Glomerular endothelial cell (primary cell): ENCODE measurements at places on chromosomes 11 and 22. TPM values are rescaled to one million over a fixed set of nuclear protein-coding genes. Genes with fewer than 3 reads are reported as not detected.

Gene TRIM51
- total RNA-seq, result not detected in 2 replicates

Gene FAT3
- 0.97 and 3.3 TPM in 2 replicates for total RNA-seq

Gene MS4A6A
- total RNA-seq, result 2.9 and 7.5 TPM in 2 replicates

Gene SNX19
- total RNA-seq, result 57.4 and 82.1 TPM in 2 replicates

Gene MYH9
- total RNA-seq, result 1,563 and 2,110 TPM in 2 replicates

Gene IGF2
- 8.8 and 50.6 TPM in 2 replicates for total RNA-seq

Gene OR2AG2
- total RNA-seq, result 0.15 and 0.18 TPM in 2 replicates

Gene MIOX
- not detected in 2 replicates for total RNA-seq

Gene GP1BB
- 0.78 and 8.8 TPM in 2 replicates for total RNA-seq

Gene NPAS4
- total RNA-seq, result not detected in 2 replicates

Gene EML3
- 33.2 and 83.2 TPM in 2 replicates for total RNA-seq

Gene TBX10
- not detected in 2 replicates for total RNA-seq

Gene RASSF10
- 0.23 and 0.34 TPM in 2 replicates for total RNA-seq

Gene SLC35F2
- 34.1 and 47.1 TPM in 2 replicates for total RNA-seq

Gene MAP6
- 1.4 and 1.5 TPM in 2 replicates for total RNA-seq

Gene DRICH1
- total RNA-seq, result not detected in 2 replicates
